ENCODE measurements at places on chromosomes 4 and X.

- DNase-seq, result no peak
These were observed 214.5 kb downstream of the KIT start for GRCh38 chr4:54872261-54872660.

GRCh38 chr4:152273343-152273742, 262.5 kb downstream of the FBXW7 start:
- DNase-seq, result no peak

DNA sequence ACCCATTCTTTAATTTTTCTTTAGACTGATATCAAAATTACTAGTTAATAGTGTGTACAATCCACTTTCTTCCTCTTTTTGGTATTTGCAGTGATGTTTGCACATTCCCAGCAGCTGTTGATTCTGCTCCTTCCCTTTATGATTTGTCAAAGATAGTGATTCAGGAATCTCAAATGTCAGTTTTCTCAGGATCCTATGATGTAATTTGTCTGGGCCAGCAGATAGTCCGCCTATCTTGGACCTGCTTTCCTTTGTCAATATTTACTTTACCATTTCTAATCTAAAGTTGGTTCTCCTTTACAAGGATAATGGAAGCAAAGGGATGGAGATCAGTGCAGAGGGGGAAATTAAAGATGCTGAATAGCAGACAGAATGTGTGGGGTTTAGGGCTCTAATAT, 122.1 kb downstream of the REELD1 start:
- DNase-seq, result peak; percentile 9

GRCh38 chr4:169120624-169121023, 110.6 kb upstream of the CBR4 start:
- DNase-seq, result no peak

DNA sequence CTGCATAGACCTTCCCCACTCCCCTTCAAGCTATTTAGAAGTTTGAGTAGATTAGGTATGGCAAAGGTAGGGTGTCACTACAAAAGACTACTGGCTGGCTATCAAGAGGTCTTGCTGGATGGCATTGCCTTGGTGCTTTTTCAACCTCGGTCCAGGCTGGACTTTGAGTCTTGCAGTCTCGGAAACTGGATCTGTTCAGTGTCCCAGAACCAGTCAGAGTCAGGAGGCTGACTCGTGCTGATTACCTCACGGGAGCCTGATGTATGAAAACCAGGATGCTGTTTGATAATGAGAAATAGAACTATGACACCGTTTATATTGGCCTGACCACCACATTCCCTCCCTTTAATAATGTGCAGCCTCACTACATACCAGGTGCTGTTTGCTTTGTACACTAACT, 2.7 kb upstream of the PHKA1 start:
- no peak for DNase-seq

DNA sequence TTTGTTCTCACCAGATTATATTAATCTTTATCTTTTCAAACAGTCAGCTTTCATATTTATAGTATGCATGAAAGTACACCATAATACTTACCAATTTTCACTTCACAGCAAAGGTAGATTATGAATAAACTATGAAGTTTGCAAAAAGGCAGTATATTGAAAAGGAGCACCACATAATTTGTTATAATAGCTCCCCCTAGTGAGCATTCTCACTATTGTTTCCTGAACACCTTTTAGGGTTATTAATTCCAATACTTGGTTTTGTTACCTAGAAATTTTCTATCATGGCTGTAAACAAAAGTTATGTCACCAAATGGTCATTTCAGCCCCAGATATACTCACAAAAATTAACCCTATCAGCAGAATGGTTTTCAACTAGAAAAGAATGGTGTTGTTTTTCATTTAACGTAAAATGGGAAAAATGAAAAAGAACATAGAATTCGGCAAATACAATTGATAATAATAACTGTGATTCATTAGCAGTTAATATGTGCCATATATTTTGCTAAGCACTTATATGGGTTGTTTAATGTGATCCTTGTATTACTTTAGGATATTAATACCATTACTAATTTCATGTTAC, 30.2 kb upstream of the NKX6-1 start:
- no peak for DNase-seq

- no peak for DNase-seq
These were observed 95.5 kb downstream of the C4orf51 start for GRCh38 chr4:145775406-145775805.

DNA sequence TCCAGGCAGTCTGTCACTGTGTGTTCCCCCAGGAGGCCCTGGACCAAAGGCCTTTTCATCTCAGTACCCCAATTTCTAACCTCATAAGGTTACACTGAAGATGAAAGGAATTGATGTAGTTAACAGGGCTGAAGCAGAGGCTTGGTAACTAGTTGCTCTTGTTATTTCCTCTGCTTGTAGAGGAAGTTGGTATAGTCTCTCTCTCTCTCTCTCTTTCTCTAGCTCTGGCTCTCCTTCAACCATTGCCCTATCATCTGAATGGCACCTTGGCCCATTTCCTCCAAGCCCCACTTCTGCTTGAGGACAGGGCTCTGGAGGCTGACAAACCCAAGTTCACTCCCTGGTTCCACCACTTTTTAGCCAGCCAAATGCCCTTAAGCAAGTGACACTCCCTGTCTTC, 96.1 kb downstream of the MAMLD1 start:
- DNase-seq, result no peak

- DNase-seq, result no peak
These were observed 40.4 kb downstream of the MAGEB17 start for GRCh38 chrX:16207634-16208033.

DNA sequence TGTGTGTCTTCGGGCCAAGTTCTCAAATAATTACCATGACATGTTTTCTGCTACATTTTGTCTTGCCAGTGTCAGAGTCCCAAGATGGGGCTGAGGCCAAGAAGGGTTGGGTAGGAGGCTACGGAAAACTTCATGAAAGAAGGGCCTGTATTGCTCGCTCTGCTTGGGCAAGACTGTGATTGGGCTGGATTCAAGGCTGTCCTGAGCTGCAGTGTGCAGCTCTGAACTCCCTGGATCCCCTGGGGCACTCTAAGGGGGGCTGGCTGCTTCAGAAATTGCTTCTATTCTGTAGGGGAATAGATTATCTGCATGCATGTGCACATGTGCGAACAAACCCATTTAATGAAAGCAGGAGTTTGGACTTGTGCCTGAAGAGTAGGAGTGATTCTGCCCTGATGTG, 13.6 kb downstream of the TSPAN6 start:
- DNase-seq, result no peak

DNA sequence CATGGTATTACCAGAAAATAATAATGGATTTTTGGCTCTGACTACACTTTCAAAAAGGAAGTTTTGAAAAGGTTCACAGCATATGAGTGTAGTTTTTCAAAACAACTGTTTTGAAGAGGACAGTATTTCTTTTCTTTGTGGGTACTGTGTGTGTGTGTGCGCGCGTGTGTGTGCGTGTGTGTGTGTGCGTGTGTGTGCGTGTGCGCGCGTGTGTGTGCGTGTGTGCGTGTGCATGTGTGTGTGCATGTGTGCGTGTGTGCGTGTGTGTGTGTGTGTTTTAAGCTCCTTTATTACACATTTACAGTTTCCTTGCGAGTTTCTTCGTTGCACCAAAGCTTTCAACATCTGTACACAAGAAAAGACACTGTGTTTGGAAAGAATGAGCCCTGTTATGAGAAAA, 755.4 kb downstream of the SH3BGRL start:
- no peak for DNase-seq

- no peak for DNase-seq
These were observed 41.2 kb downstream of the BEND2 start for GRCh38 chrX:18179446-18179845.

GRCh38 chrX:48107717-48108116, 22.7 kb upstream of the SPACA5B start:
- DNase-seq, result no peak

- no peak for DNase-seq
These were observed 21.1 kb upstream of the PAPSS1 start for GRCh38 chr4:107740950-107741701.

DNA sequence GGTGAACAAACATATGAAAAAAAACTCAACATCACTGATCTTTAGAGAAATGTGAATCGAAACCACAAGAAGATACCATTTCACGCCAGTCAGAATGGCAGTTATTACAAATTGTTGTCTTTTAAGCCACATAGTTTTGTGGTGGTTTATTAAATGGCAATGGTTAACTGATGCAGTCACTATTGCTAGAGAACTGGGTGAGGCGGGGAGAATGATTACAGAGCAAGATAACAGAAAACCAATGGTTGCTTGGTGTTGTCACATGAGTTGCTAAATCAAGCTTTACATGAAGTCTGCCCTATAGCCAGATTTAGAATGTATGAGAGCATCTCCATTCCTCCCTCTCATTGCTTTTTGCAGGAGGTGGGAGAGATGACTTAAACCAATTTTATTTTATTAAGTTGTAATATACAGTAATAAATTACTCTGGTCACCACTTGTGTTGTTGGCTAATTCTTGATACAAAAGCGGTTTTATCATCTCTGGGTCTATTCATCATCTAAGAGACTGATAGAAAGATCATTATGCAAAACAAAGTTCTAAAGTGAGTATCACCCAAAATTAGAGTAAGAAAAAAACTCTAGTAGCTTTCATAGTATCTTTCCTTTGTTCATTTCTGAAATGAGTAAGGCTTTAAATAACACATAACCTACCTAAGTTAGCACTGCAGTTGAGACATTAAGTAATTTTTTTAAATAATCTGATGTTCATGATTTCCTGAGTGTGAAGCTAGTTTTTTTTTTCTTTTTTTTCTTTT, 859.5 kb downstream of the STIM2 start:
- no peak for DNase-seq

- DNase-seq, result no peak
These were observed 108.0 kb downstream of the ITM2A start for GRCh38 chrX:79259073-79259689.

DNA sequence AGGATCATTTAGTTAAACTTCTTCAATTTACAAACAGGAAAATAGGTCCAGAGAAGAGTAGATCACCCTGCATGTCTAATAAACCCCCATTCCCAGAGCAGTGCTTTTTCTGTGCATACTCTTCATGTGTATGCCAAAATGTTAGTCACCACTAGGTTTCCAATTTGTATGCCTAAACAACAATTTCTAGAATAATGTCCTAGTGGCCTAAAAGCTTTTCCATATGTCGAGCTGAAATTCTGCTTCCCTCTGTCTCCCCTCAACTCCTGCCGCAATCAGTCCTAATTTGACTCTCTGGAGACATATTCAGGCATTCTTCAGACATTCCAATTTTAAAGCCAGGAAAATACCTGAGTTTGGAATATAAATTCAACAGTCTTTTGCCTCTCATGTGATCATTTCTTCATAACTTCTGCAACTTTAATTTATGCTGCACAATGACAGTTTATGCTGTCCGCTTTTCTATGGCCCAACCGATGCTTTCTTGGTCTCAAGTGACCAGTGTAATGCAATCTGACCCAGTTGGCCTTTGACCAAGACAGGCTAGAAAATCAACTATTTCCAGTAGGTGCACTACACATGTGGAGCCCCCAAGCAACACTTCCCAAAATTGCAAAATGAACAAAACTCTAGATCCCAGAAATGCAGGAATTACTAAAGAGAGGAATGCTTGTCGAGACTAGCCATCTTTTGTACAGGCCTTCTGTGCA, 122.9 kb upstream of the FMR1 start:
- DNase-seq, result no peak

- DNase-seq, result no peak
These were observed 43.1 kb upstream of the TMPRSS11E start for GRCh38 chr4:68404153-68404552.

- DNase-seq, result no peak
These were observed 112.5 kb upstream of the BMP3 start for GRCh38 chr4:80918004-80918403.

DNA sequence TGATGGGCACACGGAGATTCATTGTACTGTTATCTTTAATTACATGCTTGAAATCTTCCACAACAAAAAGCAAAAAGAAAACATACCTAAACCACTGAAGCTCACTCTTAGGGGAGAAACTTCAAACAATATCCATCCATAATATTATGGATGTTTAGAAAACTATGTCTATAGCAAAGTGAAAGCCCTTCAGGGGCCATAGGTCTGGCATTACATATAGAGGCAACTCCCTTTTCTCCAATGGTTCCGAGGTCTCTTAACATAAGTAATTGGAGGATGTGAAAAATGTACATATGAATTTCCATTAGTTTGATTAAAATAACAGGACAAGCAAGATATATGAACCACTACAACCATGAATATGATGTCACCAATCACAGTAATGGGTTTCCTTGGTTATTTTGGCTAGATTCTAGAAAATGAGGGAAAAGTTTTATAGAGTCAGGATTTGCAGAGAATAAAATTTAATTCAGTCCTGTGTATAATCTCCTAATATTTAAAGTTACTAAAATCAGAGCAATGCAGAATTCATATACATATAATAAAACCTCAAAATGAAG, 10.8 kb downstream of the UGDH start:
- no peak for DNase-seq
